Stromal cell of bone marrow (primary cell): ENCODE measurements at places on chromosomes 5 and 9.
A peak's percentile ranks its signal among the peaks of the same experiment; 100 is the strongest.

GRCh38 chr5:55993013-55993412, 1.8 kb downstream of the IL6ST start:
- DNase-seq, result no peak

DNA sequence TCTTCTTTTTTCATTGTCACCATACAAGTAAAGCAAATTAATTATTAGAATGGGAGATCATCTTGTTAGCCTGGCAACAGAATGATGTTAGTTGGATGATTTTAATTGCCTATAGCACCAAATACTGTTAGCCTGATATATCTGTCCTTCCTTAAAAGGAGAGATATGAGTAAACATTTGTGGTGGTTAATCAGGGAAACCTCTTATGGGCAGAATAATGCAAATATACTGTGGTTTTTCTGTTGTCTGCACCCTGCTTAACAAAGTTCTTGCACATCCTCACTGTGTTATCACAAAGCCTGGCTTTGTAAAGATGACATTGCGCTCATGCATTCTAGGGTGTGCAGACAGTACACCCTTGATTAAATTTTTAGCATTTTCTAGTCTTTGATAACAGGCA, 254.9 kb upstream of the SMC2 start:
- DNase-seq, result no peak

DNA sequence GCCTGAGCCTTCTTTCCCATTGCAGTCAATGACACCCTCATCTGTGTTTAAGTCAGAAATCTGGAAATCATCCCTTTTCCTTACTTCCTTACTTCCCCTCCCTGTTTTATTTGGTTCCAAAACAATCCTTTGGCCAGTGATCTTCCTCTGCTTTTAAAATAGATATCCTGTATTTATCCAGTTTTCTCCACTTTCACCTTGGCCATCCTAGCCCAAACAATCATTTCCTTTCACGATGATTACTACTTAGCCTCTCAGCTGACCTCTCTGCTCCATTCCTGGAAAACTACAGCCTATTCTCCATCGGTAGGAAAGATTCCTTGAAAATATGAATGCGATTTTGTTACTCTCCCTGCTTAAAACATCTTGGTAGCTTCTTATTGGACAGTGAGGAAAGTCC, 565.4 kb downstream of the TLR4 start:
- no peak for DNase-seq

GRCh38 chr9:37283730-37284325, 138.7 kb upstream of the GRHPR start:
- DNase-seq, result peak; percentile 55

DNA sequence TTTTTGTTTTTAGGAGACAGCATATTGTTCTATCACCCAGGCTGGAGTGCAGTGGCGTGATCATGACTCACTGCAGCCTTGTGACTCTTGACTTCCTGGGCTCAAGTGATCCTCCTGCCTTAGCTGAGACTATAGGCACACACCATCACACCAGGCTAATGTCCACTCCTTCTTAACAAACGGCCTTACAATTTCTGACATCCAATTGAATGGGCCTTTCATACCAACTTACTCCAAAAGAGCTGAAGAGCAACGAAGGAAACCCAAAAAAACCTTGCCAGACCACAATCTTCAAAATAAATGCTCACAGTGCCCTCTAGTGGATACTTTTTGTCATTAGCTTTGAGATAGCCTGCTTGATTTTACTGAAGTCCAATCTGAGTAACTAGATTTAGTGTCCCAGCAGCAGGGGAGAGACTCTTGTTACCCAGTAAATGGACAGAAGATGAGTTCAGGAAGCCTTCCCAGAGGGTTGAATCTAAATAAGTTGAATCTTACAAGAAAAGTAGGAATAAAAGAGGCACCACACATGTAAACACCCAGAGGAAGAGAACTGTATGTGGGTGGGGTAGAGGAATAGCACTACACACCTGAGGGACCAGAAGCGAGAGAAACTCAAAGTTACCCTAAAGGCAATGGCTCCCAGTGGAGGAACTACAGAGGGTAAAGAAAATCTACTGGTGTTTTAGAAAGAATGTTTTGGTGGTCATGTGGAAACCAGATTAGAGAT, 9.3 kb downstream of the ZNF622 start:
- peak; percentile 65 for DNase-seq

- no peak for DNase-seq
Observed at GRCh38 chr5:75043633-75044264, 8.6 kb downstream of the GCNT4 start.

DNA sequence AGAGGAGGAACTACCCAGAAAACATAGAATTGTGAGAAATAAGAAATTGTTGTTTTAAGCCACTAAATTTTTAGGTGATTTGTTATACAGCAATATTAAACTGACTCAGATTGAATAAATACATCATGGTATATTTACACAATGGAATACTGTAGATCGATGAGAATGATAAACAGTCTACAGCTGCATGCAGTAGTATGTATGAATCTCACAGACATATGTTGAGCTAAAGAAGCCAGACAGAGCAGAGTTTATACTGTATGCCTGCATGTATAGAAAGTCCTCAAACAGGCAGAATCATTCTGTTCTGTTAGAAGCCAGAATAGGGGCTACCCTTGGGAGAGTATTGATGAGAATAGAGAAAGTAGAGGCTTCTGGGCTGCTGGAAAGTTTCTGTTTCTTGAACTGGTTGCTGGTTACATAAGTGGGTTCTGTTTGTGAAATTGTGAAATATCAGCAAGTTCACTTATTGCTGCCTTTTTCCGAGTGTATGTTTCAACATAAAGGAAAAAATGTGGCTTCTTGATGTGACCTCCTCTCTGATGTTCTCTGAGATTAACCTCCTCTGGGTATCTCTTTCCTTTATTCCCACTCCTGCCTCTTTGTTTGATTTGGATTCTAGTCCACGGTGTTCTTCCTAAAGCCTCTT, 9.6 kb downstream of the KIAA1958 start:
- no peak for DNase-seq

DNA sequence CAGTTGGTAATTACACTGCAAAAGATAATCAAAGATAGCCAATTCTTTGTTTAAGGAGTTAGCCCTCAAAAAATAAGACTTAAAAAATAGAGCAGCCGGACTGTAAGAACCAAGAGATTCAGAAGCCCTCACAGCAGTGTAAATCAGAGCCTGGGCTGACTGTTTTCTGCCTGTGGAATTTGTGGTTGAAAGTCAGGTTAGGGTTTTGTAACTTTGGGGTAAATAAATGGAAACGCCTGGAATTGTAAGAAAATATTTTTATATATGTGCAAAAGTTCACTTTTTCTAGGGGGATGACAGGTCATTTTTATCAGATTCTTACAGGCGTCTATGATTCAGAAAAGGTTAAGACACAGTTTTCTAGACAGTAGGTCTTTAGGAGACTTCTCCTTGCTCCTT, 35.6 kb downstream of the KLHL3 start:
- DNase-seq, result no peak
